ENCODE measurements at places on chromosomes 7 and 10.

- no peak for DNase-seq
These were observed 155.4 kb downstream of the ADK start for GRCh38 chr10:74306227-74306982.

- DNase-seq = no peak
These were observed 220.2 kb upstream of the MYO3A start for GRCh38 chr10:25713894-25714240.

DNA sequence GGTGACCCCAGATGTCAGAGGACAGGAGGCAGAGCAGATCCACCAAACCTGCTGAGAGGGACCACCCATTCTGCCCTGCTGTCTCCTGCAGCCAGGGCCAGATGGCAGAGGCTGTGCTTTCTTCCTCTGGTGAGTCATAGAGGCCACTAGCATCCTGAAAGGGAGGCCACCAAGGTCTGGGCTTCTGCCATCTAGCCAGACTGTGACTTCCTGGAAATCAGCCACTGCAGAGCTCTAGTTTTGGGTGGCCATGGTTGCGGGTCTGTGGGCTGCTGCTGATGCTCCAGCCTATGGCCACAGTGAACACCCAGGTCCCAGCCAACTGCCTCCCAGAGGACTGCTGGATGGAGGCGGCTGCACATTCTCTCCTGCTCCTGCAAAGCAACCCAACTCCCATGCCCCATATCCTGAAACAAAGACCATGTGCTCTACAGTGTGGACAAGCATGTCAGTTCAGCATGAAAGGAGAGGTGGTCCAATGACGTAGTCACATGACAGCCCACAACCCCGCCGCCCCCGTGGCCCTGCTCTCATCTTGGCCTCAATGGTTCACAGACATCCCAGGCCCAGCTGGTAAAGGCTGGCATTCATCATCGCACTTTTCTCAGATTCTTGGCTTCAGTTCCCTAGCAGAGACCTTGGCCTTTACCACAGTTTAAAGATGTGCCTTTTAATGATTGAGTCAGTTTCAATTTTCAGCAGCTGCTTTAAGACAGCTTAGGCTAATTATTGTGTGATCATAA, 73.9 kb upstream of the CXCL12 start:
- no peak for DNase-seq

DNA sequence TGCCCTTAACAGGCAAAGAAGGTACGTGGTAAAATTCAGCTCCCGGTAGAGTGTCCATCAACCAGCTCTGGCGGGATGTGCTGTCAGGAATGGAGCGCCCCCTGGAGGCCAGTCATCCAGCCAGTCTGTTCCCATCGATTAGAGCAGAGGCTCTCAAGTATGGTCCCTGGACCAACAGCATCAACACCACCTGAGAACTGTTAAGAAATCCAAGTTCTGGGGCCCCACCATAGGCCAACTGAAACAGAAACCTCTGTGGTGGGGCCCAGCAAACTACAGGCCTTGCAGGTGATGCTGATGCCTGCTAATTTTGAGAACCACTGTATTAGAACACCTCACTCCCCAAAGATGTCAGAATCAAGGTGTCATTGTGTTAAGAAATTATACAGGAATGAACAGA, 109.2 kb downstream of the DPY19L1 start:
- DNase-seq = no peak

DNA sequence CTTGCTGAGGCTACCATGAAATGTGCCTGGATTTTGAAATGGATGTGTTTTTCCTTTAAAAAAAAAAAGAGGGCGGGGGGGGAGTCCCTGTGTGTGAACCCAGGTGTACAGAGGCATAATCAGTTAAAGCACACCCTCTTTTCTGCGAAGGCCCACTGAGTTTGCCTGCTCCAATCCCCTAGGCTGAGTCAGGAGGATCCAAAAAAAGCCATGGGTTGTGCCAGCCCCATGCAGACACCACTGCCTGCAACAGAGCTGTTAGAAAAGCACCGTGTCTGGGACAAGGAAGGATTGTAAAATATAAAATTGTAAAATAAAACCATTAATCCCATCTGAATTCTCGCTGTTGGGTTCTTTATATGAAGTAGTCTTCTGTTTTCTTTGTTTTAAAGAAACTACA, 217.9 kb downstream of the ADAM12 start:
- no peak for DNase-seq

- DNase-seq = no peak
These were observed 32.0 kb downstream of the GNA12 start for GRCh38 chr7:2812114-2812487.

- no peak for DNase-seq
These were observed 238.9 kb downstream of the CACNA2D1 start for GRCh38 chr7:82204694-82205093.

DNA sequence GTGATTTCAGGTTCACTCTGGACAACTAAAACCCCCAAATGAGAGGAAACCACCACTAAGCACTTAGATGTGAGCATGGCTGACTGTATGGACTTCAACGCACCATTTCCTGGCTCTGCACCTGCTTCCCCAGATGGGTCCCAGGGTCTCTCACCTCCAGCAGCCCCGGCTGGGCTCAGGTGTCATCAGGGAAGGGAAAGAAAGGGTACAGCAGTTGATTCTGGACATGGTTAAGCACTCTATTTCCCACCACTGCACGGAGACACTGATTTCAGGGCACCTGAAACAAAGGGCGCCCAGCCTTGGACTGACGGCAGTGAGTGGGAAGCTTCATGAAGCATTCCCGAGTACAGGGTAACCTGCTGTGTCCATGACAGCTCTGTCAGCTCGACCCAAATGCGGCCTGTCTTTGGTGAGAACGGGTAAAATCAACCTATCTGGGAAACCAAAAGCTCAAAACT, 19.0 kb downstream of the FAM53B start:
- DNase-seq = no peak

- no peak for DNase-seq
These were observed 87.0 kb downstream of the ARMH3 start for GRCh38 chr10:101968940-101969321.

GRCh38 chr7:145434811-145435210, 599.0 kb upstream of the TPK1 start:
- DNase-seq = no peak

GRCh38 chr10:130263289-130263688, 127.1 kb downstream of the GLRX3 start:
- DNase-seq = no peak

DNA sequence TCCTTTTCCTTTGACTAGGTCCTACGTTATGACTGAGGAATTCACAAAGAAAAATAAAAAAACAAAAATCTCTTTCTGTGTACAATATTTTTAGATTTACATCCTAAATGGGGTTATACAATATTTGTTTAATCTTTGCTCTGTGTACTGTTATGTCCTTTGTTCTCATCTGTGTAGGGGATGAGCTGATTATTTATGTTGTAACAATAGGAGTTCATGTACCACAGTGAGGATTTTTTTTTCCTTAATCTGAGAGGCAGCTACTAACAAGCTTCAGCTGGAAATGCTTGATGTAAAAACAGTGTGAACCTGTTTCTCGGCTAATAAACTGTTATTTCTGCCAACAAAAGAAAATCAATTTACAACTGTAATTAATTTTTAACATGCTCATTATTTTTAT, 58.0 kb downstream of the ORC5 start:
- no peak for DNase-seq

DNA sequence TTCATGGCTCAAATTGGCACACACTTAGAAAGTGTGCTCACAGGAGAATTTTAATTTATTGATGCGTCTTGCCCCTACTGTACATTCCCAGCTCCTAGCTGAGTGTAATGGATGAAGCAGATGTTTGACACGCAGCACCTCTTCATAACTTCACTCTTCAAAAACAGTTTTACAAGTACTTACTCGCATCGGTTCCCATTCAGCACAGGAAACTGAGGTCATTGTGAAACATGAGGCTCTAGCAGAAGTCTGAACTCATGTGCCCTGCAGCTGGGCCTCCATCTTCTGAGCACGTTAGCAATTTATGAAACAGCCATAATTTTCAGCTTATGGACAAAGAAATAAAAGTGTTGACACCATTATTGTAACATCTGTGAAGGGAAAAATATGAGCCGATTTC, 558.9 kb upstream of the MGMT start:
- DNase-seq = no peak

DNA sequence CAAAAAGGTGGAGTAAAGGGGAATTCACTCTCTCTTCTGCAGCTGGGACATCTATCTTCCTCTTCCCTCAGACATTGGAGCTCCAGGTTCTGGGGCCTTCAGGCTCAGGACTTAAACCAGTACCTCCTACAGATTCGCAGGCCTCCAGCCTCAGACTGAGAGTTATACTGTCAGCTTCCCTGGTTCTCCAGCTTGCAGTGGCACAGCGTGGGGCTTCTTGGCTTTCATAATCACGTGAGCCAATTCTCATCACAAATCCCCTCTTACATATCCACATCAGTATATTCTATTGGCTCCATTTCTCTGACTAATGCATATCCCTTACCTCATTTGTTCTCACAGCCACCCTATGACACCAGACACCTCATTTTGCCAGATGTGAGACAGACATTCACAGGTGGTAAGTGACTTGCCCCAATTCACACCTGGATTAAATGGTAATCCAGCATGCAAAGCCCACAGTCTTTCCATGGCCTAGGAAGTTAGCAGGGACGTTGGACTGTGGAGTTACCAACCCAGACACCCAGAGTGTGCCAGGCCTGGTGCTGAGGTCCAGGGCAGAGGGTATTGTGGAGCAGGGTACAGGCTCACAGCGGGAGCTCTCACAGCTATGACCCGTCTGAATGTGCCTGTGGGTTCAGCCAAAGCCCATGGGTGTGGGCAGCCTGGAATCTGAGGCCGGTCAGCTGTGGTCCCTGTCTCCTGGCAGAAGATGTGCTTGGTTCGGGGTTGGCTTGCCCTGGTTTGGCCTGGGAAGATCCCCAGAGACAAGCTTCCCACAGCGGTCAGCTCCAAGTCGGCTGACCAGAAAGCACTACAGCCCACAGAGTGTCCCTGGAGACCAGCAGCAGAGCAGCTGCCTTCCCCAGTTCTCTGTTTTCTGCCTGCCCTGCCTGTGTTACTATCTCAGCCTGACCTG, 18.4 kb upstream of the ZCCHC24 start:
- no peak for DNase-seq

- DNase-seq = no peak
These were observed 129.2 kb downstream of the KIF20B start for GRCh38 chr10:89830624-89831023.

DNA sequence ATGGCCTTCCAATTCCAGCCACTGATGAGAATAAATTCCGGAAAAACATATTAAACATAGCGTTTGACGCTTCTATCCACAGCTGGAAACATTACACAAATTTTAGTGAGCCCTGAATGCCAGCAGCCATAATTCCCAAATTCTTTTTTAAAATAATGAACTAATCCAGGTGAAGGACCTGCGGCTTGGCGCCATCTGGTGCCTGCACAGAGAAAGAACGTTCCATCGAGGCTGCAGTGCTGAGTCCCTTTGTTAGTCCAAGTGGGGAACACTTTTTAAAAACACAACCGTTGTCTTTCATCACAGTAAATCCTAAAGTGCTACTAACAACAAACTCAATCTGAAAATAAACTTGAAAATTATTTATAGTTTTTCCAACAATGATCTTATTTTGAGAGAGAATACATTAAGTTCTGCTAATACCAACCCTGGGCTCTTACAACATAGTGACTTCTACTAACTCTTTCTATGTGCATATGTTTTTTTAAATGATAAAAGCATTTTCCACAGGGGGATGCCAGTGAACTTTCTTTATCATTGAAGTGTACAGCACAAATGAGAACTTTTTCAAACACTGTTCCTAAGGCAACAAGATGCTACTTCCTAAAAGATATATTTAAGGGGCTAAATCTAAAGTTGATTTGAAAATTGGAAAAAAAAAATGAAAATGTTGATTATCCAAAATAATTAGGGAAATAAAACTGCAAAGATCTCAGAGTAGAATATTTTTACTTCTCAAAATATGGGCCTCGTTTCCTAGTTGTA, 166.9 kb upstream of the RNF32 start:
- DNase-seq = no peak

GRCh38 chr10:16518822-16519221, 2.9 kb downstream of the C1QL3 start:
- DNase-seq = no peak

DNA sequence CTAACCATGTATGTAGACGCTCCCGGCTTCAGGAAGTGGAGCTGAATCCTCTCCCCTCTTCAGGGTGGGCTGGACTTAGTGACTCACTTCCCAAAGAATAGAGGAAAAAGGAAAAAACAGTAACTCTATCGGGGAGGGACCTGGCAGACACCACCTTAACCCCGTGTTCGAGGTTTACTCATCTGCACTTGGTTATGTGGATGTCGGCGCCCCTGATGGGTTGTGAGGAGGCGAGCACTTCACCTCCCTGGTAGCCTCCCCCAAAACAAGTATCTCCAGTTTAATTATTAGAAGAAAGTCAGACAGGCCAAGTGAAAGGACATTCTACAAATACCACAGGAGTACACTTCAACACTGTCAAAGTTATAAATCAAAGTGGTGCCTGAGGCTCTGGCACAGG, 559.7 kb downstream of the TCERG1L start:
- no peak for DNase-seq

DNA sequence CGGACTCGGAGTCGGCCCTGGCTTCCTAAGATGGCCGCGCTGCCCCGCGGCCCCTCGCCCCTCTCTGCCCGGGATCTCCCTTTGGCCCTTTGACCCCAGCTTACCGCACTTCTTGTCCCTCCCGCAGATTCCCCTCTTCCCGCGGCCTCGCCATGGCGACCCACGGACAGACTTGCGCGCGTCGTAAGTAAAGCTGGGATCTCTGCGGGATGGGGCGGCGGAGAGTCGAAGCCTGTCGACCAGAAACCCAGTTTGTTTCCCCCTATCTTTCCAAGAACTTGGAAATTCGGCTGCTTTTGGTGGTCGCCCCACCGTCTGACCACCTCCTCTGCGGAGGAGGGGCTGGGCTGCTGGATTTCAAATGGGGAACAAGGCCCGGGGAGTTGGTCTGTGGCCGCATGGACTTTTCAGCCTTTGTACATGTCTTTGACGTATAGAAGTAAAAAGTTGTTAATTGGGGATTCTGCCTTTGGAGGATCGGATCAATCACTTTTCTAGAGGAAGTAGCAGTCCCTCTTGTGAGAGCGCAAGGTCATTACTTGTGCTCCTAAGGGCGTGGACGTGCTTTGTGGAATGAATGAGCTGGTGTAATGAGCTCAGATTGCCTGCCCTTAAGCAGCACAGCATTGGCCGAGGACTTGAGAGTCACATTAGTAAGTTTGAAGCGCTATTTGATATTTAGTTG, 553 bp downstream of the VDAC2 start:
- DNase-seq = no peak

DNA sequence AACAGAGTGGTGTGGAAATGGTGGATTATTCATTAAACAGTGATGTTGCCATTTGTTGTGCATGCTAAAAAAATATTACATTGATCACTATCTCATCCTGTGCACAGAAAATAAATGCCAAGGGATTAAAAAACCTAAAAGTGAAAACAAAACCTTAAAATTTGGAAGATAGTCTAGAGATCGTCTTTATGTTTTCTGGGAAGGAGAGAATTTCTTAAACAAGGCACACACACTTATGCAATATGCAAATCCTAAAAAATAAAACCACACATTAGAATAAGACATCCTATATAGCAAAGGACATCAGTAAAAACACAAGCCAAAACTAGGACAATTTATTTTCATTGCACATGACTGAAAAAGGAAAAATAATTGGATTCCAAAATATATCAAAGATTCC, 54.5 kb downstream of the MACC1 start:
- DNase-seq = no peak
